ENCODE measurements at places on chromosomes 12 and 14.

GRCh38 chr14:39025810-39026627 lies 77.0 kb downstream of the SEC23A start:
- no peaks in the 10 kb centered on the region for H3K4me1 ChIP-seq
- no peak overlapping the region for H3K27ac ChIP-seq
- H3K27me3 ChIP-seq, result no peaks in the 10 kb centered on the region
- peaks cover 9% of the 10 kb centered on the region for H3K36me3 ChIP-seq

- no peak overlapping the region for H3K27ac ChIP-seq
- no peaks in the 10 kb centered on the region for H3K4me1 ChIP-seq
- no peak overlapping the region for H3K4me3 ChIP-seq
- H3K27me3 ChIP-seq, result no peaks in the 10 kb centered on the region
- H3K36me3 ChIP-seq, result peaks cover 16% of the 10 kb centered on the region
These were observed 11.3 kb upstream of the SCFD1 start for GRCh38 chr14:30610787-30611343.

GRCh38 chr14:49796025-49796424 lies 28.1 kb downstream of the KLHDC2 start:
- no peak for DNase-seq
- H3K36me3 ChIP-seq, result peaks cover 69% of the 10 kb centered on the region
- no peak overlapping the region for H3K4me3 ChIP-seq
- H3K27me3 ChIP-seq, result no peaks in the 10 kb centered on the region
- H3K27ac ChIP-seq, result no peak overlapping the region

DNA sequence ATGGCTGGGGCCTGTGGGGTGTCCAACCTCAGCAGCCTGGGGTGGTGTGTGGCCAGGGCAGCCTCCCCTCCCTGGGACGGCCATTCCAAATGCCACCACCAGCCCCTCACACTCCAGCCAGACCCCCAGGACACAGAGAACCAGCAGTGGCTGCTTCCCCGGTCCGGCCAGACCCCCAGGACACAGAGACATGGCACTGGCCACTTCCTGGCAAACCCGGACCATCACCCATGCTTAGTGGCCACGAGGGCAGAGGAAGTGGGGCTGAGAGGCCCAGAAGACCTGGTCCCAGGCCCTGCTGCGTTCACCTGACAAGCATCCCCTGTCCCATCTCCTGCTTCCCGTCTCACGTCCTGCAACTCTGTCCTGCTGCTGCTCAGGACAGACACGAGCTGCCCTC lies 26.7 kb downstream of the BEGAIN start:
- no peak for DNase-seq
- H3K4me1 ChIP-seq, result no peaks in the 10 kb centered on the region
- H3K27ac ChIP-seq, result no peak overlapping the region

Data from common myeloid progenitor, CD34-positive (primary cell).